ENCODE measurements at places on chromosomes 3 and 15. TPM values are rescaled to one million over a fixed set of nuclear protein-coding genes. Genes with fewer than 3 reads are reported as not detected.

The PIGBOS1 gene
- 9.5 TPM for total RNA-seq

The IL5RA gene
- total RNA-seq = not detected

The SLC35A5 gene
- total RNA-seq = 18.6 TPM

The THBS1 gene
- 613 TPM for total RNA-seq

The PLA1A gene
- not detected for total RNA-seq
